ENCODE measurements at places on chromosomes 13 and 19.

- no peak for DNase-seq
Measured at GRCh38 chr19:46435009-46435408, 6.3 kb upstream of the PNMA8C start.

DNA sequence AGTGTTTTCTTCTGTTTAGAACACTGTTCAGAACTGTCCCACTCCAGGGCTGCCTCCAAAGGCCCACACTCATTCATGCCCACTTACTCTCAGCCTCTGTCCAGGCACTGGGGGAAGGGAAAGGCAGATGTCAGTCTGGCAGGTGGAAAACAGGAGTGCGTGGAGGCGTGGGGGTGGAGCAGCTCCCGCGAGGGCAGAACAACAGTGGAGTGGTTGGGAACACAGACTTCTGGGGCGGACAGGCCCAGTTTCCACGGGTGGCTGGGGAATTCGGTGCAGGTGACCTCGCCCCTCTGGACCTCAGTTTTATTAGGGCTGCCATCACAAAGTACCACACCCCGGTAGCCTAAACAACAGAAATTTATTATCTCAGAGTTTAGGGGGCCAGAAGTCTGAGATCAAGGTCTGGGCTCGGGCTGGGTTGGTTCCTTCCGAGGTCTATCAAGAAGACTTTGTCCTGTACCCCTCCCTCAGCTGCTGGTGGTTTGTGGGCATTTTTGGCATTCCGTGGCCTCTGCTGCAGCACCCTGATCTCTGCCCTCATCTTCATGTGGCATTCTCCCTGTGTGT, 59.7 kb downstream of the SIPA1L3 start:
- no peak for DNase-seq

- DNase-seq = no peak
Measured at GRCh38 chr13:36674337-36675212, 755 bp downstream of the SERTM1 start.

DNA sequence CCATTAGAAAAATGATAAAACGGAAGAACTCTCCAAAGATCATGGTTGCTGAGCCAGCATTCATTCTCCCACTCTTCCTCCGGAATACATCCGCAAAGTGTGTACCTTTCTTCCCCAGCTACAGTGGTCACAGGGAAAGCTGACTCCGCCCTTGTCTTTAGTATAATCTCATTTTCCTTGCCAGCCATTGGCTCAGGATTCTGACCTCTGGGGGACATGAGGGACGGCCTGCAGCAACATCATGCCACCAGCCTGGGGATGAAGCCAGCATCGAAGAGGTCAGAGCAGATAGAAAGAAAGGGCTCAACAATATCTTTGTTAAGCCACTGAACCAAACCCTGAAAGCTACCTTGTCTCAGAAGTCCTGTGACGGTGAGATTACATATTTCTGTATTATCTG, 46.3 kb upstream of the TPP2 start:
- DNase-seq = no peak

DNA sequence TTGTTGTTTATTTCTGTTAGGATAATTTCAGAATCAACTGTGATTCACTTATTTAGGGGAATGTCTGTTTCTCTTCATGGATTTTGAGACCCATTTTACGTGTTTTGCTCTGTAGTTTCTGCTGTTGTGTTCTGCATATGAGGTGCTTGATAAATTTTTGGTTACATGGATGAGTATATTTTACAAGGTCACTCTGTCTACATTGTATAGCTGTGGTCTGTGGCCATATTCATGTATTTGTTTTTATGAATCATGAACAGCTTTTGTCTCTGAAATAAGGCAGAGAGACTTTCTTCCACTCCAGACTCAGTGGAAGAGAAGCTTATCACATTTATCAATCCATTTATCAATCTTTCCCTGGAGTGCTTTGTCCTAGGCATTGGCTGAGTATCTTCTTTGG, 56.6 kb downstream of the PDS5B start:
- DNase-seq = no peak

DNA sequence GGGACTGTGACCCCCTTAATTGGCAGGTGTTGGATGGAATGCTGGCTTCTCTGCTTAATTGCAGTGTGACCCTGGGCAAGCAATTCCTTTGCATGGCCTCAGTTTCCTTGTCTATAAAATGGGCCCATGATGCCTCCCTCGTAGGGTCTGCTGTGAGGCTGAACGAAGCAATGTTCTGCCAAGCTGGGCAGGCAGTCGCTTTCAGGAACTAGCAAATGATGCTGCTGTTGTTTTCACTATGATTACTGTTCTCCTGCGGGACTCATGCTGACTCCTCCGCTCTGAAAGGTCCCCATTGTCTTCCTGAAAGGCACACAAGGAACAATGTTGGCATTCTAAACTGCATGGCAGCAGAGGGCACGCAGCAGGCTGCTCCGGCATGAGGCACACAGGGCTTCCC, 6.8 kb downstream of the BICRA start:
- DNase-seq = no peak
